Stimulated activated CD4-positive, alpha-beta T cell treated with anti-CD3 and anti-CD28 coated beads, TNF-alpha, amount 100 ng/mL, for 4 hours (primary cell): ENCODE measurements at places on chromosomes 5 and 9.

DNA sequence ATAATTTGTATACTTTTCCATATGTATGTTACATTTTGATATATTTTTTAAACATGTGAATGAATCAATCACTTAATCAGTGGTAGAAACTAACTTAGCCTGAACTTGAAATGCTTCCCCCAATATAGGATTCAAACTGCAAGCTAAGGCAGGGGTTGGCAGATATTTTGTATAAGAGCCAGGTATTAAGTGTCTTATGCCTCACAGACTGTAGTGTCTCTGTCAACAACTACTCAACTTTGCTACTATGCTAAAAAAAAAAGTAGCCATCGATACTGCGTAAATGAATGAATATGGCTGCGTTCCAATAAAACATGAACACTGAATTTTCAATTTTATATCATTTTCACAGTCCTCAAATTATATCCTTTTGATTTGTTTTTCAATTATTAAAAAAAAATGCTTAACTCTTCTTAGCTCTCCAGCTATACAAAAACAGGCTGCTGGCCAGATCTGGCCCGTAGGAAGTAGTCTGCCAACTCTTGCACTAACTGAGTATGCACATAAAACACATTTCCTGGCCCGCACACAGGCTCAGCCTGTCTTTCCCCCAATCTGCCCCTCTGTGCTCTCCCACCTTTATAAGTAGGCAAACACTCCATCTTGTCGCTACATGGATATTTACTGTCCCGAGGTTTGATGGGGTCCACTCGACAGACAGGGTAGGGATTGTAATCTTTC is 91.8 kb downstream of the SAXO1 start:
- no peak for DNase-seq

DNA sequence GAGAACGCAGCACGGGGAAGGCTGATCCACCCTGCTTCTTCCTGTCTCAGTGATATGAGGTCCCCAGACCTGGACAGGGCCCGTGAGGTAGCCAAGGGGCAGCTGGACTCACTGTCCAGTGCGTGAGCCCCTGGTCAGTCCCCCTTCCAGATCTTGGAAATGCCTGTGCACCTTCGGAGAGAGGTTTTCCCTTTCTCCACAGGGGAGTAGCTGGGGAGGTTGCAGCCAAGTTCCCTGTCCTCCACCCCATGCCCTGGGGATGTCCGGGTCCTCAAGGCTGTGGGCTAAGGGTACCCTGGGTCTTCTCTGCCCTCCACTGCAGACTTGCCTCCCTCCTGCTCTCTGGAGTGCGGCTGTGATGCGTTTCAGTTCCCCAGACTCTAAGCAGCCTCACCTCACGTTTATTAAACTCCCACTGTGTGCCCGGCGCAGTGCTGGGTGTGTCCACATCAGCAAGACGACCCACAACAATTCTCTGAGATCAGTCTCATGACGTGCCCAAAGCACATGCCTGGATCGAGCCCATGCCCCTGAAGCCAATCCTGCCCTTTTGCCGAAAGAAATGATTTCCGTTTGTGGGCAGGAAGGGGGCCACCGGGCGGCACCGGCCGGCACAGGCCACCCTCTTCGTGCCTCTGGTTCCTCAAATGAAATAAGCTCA is 101.3 kb upstream of the PHYKPL start:
- no peak for DNase-seq

DNA sequence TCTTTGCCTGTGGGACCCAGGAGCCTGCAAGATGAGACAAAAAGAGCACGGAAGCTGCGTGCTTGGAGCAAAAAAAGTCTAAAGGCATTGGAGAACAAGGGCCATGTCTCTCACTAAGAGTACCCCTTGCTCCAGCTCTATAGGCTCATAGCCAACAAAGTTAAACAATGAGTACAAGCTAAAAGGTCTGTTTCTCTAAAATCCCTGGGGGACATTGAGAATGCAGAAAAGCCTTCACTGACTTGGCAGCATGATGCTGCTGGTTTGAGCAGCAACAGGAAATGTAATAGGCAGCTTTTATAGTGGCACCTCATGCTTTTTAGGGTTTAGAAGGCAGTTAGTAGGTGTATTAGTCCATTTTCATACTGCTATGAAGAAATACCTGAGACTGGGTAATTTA is 287.5 kb downstream of the SMARCA2 start:
- DNase-seq: no peak

- DNase-seq: no peak
Observed at GRCh38 chr9:79799691-79800335, 228.0 kb downstream of the TLE4 start.

DNA sequence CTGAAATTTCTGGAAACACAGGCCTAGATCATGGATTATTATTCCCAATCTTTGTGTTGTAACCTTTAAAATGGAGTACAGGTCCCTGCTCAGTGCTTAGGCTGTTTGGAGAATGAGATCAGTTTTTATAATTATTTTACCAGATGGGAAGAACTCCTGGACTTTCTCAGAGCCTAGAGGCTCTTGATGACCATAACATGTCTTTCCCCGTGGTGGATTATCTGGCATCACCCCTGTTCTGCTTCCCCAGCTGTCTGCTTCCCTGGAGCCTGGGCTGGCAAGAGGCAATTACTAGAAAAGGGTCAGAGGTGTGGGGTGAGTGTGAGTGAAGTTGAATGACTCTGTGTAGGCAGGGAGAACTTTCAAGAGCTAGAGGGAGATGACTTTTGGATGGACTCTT is 143.0 kb downstream of the CARTPT start:
- DNase-seq: no peak

- no peak for DNase-seq
Observed at GRCh38 chr5:126366199-126366560, 57.0 kb upstream of the GRAMD2B start.

- DNase-seq: no peak
Observed at GRCh38 chr9:133188843-133189180, 20.2 kb downstream of the OBP2B start.

DNA sequence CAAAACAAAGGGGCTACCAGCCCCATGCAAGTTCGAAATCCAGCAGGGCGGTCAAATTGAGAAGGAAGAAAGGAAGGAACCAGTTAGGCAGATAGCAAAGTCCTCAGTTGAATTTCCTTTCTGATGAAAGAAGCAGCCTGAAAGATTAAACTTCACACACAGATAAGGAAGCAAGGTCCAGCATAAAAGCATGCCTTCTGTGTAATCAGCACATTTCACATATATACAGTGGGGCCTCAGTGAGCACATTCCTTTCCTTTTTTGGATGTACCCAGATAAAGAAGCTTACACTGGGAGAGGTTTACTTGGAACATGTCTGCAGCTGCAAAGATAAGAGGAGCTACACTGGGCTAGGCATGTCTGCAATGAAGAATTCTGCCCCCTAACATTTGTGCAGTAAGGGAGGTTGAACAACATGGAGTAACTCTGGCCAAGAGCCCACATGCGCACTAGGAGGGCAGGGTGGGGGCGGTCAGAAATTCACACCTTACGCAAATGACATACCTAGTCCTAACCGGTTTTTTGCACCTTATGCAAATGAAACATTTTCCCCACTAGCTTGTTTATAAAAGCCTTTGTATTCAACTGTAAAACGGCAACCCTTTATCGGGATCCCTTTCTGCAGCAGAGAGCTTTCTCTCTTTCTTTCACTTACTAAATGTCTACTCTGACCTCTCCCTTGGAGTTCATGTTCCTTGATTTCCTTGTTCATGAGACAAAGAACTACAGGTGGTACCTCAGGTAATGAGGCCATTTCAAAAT is 149.7 kb upstream of the FBXL17 start:
- DNase-seq: no peak

- no peak for DNase-seq
Observed at GRCh38 chr5:28329176-28329575, 1290.8 kb upstream of the CDH9 start.

GRCh38 chr5:32760091-32760509 is 49.0 kb downstream of the NPR3 start:
- DNase-seq: no peak

- DNase-seq: no peak
Observed at GRCh38 chr5:173646692-173647091, 30.2 kb upstream of the BOD1 start.

- DNase-seq: no peak
Observed at GRCh38 chr5:173392-174290, 17.7 kb upstream of the LRRC14B start.

DNA sequence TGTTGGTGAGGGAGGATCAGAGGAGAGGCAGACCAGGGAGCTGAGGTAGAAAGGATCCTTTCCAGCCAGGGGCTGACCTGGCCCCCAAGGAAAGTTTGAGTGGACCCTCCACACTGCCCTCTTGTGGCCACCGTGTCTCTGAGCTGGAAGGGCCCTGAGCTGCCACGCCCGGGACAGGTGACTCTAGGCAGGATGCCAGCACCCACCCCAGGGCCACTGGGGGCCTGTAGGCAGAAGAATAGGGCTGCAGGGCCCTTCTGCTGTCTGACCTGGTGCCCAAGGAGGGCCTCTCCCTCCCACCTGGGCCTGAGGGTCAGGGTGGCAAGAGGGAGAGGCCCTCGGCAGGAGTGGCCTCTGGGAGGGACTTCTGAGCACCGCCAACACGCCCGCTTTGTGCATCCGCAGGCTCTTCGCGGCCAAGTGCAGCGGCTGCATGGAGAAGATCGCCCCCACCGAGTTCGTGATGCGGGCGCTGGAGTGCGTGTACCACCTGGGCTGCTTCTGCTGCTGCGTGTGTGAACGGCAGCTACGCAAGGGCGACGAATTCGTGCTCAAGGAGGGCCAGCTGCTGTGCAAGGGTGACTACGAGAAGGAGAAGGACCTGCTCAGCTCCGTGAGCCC is 76.8 kb downstream of the LMX1B start:
- DNase-seq: peak; percentile 44

GRCh38 chr9:117365438-117365837 is 49.4 kb downstream of the ASTN2 start:
- DNase-seq: no peak

- no peak for DNase-seq
Observed at GRCh38 chr5:126961702-126962101, 68.7 kb downstream of the MARCHF3 start.

- no peak for DNase-seq
Observed at GRCh38 chr9:125532412-125532811, 174.6 kb downstream of the MAPKAP1 start.

DNA sequence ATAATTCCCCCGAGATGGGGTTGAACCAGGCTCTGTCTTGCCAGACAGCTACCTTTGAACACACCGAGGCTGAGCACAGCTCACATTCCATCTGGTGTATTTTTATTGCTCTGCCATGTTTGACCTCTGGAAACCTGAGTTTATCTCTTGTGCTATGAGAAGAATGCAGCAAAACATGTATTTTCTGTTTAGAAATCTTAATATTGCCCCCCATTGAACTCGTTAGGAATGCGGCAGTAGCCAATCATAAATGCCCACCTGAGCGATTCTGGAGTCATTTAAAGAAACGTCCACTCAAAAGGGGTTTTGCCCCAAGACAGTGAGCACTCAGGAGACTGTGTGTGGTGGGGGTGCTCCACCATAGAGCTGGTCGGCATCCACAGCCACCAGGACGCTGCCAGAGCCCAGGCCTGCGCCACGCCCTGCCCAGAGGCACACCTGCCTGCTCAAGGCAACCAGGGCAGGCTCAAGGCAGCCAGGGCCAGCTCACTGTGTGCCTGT is 26.9 kb downstream of the FGD3 start:
- no peak for DNase-seq

GRCh38 chr9:105993116-105993854 is 298.9 kb downstream of the TMEM38B start:
- DNase-seq: no peak

DNA sequence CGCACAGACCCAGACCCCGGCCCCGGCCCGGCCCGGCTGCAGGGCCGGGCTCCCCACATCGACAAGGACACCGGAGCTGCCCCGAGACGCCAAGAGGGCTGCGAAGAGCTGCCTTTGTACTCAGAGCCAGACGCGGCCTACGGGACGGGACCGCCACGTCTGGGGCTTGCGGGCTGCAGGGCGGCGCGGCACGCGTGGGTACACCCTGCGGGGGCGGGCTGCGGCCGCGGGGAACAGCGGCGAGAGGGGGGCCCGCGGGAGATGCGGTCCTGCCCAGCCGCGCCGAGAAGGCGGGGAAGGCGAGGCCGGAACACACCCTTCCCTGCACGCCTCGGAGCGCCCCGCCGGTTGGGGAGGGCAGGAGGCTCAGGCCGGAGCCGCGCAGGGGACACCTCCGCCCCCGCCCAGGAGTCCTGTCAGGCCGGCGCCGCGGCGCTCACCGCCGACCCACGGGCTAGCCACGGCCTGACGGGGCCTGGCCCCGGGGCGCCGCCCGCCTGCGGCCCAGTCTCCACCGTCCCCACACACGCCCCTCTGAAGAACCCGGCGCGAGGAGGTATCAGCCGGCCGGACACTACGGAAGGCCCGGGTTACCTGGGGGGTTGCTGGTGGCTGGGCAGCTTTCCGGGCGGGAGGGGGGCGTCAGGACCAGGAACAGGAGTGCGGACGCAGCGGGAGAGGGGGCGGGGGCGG is 478 bp downstream of the RAB14 start:
- DNase-seq: peak; percentile 33

DNA sequence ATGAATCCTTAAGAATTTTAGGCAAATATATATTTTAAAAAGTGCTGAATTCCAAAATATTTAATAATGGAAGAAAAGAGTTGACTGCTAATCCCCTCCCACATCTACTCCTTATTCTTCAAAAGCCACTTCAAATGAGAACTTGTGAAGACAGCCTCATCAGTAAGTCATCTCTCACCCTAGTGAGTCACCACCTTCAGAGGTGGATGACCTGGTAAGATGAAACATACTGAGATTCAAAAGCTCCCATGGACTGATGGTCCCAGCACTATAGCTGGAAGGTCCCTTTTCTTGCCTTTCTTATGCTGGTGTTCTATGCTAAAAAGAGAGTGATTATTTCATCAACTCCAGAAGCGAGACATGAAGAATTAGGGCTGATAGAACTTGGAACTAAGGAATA is 37.8 kb upstream of the SPDL1 start:
- no peak for DNase-seq
